Right renal cortex interstitium (tissue), 3 donors: ENCODE measurements at places on chromosomes 2 and 18. TPM values are rescaled to one million over a fixed set of nuclear protein-coding genes. Genes with fewer than 3 reads are reported as not detected.

Gene RBMS1
- 129 TPM for polyA plus RNA-seq

Gene SFTPB
- not detected for polyA plus RNA-seq

DNA sequence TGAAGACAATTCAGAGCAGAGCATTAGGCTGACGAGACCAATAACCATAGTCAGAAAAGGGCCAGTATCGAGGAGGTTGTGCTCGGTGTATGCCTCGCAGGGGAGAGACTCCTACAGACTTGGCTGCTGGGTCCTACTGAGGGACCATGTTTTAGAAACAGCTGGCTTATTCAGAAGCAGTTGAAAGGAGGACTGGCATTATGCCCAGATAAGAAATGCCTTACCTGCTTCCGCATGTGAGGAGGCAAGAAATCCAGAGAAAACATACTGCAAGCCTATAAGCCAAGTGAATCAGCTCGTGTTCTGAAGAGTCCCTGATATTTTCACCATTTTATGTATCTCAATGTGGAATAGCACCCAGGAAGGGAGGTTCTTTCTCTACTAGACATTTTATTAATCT lies 434.7 kb downstream of the GRB14 start:
- DNase-seq: no peak

Gene SCG2
- polyA plus RNA-seq: 0.36 TPM

Gene DSG3
- not detected for polyA plus RNA-seq

Gene PDE1A
- 21.0 TPM for polyA plus RNA-seq
